ENCODE measurements at places on chromosomes 3 and 15.

DNA sequence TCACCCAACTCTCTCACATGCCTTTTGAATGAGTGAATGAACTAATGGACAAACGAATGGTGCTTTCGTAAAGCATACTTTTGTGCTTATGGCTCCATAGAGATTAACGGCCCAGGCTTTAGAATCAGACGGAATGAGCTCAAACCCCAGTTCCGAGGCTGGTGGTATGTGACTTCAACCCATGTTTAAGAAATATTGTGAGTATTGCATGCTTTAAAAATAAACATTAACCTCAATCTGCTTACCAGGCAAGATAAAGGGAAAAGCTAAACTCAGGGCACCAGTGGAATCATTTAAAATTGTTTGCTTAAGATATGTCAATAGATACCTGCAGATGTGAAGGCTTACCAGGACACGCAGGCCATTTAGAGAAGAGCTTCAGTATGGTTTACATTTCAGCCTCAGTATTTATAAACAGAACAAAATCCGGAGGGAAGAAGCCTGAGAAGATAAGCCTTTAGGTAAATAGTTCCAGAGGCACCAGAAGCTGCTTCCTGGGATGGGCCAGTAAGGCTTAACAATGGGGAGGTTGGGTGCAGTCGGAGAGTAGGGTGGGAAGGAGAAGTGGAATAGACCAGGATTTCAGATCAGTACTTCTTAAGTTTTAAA is 186.4 kb downstream of the ADAMTS9 start:
- DNase-seq = no peak

DNA sequence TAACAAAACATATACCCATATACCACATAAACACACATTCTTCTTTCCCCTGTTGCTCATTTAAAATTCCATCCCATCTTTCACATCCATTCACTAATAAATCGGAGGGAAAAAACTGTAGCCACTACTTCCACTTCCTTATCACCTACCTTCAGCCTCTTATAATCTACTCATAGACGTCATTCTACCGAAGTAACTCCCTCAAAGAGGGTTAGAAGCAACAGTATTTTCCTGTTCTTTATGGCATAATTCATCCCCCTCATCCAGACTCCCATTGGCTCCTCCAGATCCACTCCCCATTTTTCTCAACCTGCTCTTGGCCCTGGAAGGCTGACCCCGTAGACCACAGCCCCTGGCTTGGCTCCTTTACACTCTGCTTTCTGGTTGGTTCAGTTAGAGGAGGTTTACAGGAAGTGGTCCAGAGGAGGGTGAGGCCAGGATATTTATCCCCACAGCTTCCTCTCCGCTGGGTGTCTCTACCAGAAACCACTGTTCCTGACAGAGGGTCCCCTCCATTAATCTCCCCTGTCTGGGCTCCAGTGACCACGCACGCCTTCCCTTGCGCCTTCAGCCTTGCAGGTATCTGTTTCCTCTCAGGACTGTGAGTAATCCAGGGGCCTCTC is 46.3 kb downstream of the FMN1 start:
- DNase-seq = no peak

DNA sequence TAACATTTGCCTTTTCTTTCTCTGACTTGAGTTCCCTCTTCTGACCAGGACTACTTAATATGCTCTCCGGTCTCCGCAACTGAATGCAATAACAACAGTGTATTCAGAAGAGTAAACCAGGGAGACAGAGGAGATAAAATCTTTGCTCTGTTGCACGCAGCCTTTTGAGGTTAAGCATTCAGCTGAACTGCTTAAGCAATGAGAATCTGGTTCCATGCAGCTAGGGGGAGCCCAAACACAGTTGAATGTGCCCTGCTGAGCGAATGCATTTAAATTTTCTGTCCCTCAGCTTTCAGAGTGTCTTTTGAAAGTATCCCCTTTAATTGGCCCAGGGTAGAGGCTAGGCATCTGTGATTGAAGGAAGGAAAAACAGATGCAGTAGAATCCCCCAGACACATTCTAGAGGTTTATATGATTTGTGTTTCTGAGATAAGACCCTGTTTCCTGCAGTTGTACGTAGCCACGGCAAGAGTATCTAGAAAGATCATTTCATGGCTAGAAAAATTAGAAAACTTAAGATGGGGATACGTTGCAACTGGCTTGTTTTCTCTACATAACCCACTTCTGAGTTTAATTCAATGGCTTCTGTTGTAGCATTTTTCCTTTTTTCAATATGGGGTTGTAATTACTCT is 309.6 kb downstream of the TUSC7 start:
- peak; percentile 9 for DNase-seq

- no peak for DNase-seq
These were observed 115.8 kb downstream of the ADAMTS9 start for GRCh38 chr3:64571982-64572381.

GRCh38 chr3:69692761-69693160 is 46.5 kb upstream of the MITF start:
- DNase-seq = no peak
